Dermis microvascular lymphatic vessel endothelial cell (primary cell): ENCODE measurements at places on chromosomes 5 and 9. TPM values are rescaled to one million over a fixed set of nuclear protein-coding genes. Genes with fewer than 3 reads are reported as not detected.
A peak's percentile ranks its signal among the peaks of the same experiment; 100 is the strongest.

GRCh38 chr5:32690153-32690552, 21.0 kb upstream of the NPR3 start:
- peak; percentile 15 for DNase-seq

The TLE4 gene
- 14.0 and 16.8 TPM in 2 replicates for total RNA-seq

- DNase-seq = no peak
These were observed 286.9 kb upstream of the CD180 start for GRCh38 chr5:67483453-67484030.

GRCh38 chr9:87657893-87658292, 68.0 kb upstream of the CTSL start:
- no peak for DNase-seq

The KCNV2 gene
- total RNA-seq = not detected in 2 replicates

- DNase-seq = no peak
These were observed 591.4 kb downstream of the CCDC171 start for GRCh38 chr9:16143947-16144890.

DNA sequence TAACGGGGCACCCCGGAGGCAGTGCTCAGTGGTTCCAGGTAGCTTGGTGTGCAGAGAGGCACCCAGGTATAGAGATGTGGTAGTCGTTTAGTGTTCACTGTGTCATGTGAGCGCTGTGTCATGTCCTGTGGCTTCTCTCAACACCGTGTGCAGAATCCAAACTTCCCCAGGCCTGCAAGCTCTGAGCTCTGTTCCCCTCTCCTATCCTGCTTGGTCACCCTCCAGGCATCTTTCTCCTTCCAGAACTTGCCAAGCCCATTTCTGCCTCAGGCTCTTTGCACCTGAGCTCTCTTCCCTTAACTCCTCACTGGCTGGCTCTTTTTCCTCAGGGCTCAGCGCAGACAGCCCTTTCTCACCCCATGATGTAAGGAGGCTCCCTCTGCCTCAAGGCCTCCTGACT, 64.8 kb downstream of the CARTPT start:
- no peak for DNase-seq

GRCh38 chr9:37036776-37037502, 2.9 kb upstream of the PAX5 start:
- DNase-seq = no peak

- DNase-seq = no peak
These were observed 593.7 kb downstream of the DNAH5 start for GRCh38 chr5:13350767-13351166.
